Ecto neural progenitor cell (in vitro differentiated cells): ENCODE measurements at places on chromosomes 7 and 10.

DNA sequence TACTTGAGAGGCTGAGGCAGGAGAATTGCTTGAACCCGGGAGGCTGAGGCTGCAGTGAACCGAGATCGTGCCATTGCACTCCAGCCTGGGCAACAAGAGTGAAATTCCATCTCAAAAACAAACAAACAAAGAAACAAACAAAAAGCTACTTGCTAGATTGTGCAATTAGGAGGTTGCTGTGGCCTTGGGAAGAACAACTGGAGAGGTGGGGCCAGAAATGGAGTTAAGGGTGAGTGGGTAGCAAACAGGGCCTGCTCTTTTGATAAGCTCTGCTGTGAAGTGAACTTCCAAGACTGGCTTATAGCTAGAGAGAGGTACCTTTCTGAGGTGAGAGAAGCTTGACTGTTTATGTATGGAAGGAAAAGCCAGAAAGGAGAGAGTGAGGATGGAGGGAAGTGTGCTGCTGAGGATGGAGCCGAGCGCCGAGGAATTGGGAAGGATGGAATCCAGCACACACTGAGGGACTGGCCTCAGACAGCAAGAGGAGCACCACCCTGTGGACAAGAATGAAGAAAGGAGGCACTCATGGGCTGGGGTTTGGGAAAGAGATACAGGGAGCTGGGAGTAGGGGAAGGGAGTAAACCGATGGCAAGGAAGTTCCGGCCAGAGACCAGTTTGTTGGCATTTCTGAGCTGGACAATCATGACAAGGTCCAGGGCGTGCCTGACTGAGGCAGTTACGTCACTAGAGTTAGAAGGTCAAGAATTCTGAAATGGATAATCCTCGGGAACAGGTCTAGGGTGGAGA lies 7.0 kb upstream of the RPEL1 start:
- DNase-seq = peak; percentile 54

DNA sequence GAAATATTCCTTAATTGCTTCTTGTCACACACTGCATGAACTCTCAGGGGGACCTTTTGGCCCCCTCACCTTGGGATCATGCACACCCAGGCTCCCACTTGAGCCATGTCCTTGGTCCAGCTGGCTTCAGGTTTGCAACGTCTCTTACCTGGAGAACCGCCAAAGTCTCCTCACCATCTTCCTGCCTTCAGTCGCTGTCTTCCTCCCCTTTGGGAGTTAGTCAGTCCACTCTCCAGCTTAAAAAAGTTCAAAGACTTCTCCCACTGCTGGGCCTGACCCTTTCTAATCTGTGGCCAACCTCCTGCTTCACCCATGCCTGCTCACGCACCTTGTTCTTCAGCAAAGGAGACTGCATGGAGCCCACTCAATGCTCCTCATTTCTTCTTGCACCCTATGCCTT lies 82.6 kb upstream of the LRRC4 start:
- DNase-seq = no peak

- DNase-seq = no peak
Measured at GRCh38 chr7:132464740-132465139, 111.5 kb downstream of the PLXNA4 start.

GRCh38 chr10:71622616-71623015 lies 97.0 kb downstream of the C10orf105 start:
- no peak for DNase-seq

GRCh38 chr10:107589081-107589480 lies 424.6 kb upstream of the SORCS1 start:
- no peak for DNase-seq

- no peak for DNase-seq
Measured at GRCh38 chr7:116377721-116378120, 121.8 kb upstream of the CAV2 start.

- no peak for DNase-seq
Measured at GRCh38 chr10:70417568-70417967, 13.6 kb downstream of the EIF4EBP2 start.

GRCh38 chr7:141014125-141014523 lies 628 bp downstream of the MRPS33 start:
- DNase-seq = no peak

- no peak for DNase-seq
Measured at GRCh38 chr7:104185346-104185745, 22.5 kb downstream of the ORC5 start.
